Daoy (cell line): ENCODE measurements at places on chromosomes 5 and 9.

DNA sequence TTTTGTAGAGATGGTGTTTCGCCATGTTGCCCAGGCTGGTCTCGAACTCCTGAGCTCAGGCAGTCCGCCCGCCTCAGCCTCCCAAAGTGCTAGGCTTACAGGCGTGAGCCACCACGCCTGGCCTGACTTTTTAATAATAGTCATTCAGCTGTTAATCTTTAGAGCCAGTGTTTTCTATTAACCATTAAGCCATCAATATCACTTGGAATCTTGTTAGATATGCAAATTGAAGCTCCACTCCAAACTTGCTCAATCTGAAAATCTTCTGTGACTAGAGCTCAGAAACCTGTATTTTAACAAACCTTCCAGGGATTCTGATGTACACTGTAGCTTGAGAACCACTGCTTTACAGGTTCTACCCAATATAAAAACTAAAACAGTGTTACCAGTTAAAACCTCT lies 113.5 kb downstream of the CDC42SE2 start:
- no peak for DNase-seq

- DNase-seq: no peak
These were observed 76.8 kb downstream of the CFAP77 start for GRCh38 chr9:132486706-132487350.

- no peak for DNase-seq
These were observed 114.0 kb downstream of the PIP5K1B start for GRCh38 chr9:68819065-68819464.

- DNase-seq: no peak
These were observed 33.9 kb upstream of the RAD23B start for GRCh38 chr9:107249131-107249533.

DNA sequence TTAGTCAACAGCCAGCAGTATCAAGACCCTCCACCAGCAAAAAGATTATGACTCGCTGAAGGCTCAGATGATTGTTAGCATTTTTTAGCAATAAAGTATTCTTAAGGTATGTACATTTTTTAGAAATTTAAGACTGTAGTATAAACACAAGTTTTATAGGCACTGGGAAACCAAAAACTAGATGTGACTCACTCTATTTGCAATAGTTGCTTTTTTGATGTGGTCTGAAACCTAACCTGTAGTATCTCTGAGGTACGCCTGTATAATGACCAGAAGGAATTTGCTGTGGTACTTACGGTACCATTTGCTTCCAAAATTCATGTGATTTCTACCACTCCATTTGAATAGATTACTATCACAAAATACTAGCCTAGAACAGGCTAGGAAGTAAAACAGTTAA lies 60.8 kb downstream of the WDR41 start:
- DNase-seq: peak; percentile 17

- no peak for DNase-seq
These were observed 65.5 kb downstream of the MAP1B start for GRCh38 chr5:72172786-72173185.

DNA sequence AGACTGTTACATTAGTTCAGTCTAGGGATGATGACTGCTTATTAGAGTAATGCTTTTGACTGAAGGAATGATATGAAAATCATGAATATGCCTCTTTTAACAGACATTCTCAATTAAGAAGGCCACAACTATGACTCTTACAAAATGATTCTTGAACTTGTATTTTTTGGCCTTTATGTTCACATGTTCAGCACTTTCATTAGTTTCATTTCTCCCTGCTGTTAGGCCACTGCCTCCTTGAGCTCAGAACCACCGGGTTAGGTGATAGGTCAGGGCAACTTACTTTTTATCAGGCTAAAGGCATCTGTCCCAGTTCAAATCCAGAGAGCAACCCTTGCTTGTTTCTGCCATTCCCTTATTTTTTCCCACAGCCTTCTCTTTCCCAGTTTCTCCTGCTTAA lies 235.2 kb upstream of the ELL2 start:
- no peak for DNase-seq

- DNase-seq: peak; percentile 26
These were observed 46.4 kb upstream of the EDIL3 start for GRCh38 chr5:84430863-84431663.

DNA sequence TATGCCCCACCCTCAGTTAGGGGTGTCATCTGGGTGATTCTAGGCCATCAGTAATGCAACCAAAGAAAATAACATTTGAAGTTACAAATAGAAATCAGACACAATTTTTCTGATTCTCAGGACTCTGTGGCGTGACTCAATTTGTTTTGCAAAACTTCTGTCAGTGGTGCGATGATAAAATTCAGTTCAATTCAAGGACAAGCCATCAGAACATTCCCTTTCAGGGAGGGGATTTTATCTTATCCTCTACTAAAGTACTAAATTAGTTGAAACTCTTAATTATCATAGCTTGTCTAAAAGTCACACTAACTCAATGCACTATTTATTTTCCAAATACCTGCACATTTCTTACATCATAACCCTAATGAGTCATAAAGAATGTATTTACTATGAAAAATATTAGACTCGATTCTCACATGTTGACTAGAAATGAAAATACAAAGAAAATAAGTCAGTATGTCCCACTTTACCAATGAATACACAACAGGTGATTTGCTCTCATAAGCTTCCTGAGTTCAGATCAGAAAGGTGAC lies 28.2 kb downstream of the HTR4 start:
- DNase-seq: no peak

DNA sequence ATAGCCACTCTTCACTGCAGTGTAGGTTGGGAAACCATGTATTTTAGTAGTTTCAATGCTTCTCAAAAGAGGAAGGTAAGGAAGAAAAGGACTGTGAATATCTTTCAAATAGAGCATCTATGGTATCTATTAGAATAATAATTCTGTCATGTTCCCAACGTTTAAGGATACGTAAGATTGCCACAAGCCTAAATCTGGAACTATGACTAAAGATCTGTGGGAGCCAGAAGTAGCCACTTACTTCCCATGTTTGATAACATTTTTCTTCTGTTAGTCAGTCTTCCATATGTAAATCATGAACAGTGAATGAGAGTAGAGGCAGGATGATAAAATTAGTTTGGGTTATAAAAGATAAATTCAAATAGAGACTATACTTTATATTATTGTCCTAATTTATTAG lies 16.3 kb upstream of the MROH2B start:
- DNase-seq: no peak

- DNase-seq: no peak
These were observed 50.3 kb downstream of the MAP1B start for GRCh38 chr5:72157625-72157962.

GRCh38 chr9:131094622-131095021 lies 1.7 kb upstream of the AIF1L start:
- DNase-seq: peak; percentile 51

DNA sequence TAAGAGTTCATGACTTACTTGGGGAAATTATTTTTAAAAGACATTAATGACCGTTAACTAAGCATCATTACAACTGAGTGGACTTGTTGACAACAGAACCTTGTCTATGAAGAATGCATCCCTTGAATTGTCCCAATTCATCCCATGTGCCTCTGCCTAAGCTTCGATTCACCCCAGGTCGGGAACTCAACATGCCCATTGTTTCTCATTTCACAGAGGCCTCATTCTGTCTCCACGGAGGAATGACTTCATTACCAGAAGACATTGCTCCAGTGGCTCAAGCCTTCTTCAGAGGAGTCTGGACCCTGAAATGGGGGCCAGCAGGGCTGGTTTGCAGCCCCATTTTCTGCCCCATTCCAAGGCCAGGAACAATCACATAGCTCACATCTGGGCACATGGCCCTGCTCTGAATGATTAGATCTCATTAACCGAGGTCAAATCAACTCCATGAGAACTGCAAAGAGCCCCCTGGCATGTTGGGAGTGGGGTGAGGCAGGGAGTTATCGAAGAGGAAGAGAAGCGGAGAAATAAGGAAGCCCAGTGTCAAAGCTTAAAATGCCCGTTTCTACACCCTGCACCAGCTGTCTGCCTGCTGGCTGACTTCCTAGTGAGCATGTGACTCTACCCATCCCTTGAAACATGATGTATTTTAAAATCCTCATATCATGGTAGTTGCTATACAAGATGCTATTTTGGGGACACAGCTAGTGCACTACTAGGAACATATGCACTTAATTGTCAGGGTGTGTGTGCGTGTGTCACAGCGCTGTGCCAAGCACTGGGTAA lies 137.3 kb downstream of the LHFPL2 start:
- DNase-seq: no peak

DNA sequence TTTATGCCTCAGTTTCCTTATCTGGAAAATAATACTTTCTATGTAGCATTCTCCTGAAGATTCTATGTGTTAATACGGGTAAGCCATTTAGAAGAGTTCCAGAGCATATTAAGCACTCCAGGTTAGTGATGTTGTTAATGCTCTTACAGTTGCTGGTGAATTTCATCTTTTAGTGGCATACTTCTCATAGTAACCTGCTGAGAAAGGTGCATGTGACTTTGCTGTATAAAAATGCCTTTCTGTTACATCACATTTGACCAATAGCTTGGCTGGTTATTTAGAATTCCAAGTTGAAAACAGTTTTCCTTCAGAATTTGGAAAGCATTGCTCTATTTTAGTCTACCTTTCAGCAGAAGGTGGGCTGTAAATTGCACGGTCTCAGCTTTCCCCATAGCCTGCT lies 27.2 kb downstream of the GCNT1 start:
- DNase-seq: no peak

DNA sequence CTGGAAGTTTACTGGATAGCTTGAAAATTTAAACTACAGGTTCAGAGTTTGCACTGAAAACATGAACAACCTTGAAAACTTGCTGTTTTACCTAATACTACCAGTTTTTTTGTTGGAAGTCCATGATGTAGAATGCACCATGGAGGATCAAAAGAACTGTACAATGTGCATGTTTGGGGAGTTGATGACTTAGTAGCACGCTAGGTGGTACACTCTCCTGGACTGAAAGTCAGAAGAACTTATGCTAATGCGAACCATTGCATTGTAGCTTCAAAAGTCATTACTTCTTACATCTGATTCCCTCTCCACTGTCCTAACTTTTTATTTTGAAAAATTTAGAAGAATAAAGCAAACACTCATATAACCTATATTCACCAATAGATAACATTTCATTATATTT lies 211.0 kb downstream of the OSTF1 start:
- DNase-seq: no peak

- no peak for DNase-seq
These were observed 111.3 kb upstream of the GNA14 start for GRCh38 chr9:77759391-77759790.

DNA sequence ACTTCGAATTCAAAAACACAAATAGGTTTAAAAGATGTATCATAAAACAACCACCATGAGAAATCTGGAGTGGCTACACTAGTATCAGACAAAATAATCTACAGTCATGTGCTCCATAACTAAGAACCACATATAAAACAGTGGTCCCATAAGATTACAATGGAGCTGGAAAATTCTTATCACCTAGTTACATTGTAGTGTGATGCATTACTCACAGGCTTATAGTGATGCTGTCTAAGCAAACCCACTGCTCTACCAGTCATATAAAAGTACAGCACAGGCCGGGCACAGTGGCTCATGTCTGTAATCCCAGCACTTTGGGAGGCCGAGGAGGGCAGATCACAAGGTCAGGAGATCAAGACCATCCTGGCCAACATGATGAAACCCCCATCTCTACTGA lies 160.1 kb downstream of the ROR2 start:
- DNase-seq: no peak

DNA sequence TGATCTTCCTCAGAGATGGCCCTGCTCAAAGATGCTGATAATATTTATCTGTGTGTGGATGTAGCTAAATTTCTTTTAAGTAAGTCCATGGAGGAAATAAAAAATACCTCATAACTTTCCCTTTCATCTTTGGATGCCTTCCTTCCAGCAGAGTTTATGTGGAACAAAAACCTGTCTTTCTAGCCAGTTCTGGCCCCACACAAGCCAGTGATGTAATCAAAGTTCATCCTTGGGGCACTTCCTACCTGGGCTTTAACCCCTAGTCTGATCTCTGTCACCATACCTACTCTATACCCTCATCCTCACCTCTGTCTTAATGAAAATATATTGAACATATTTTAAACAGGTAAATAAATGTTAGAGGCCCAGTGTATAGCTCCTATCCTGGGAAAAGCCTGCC lies 39.8 kb upstream of the RASGRF2 start:
- no peak for DNase-seq

DNA sequence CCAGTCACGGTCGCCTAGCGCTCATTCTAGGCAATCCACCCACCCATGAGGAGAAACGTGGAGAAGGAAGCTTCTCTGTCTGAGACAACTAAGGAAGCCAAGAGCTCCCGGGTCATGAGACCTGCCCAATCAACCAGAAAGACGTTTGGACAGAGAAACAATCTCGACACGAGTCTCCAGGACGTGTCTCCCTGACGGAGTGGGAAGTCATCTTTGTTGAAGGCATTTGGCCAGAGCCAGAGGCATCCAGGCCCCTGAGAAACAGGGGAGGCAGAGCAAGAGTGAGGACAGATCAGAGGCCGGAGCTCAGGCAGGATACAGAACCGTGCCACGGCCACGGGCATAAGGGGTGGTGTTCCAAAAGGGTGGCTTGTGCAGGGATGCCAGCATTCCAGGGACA lies 479.0 kb downstream of the SPATA31A7 start:
- no peak for DNase-seq

DNA sequence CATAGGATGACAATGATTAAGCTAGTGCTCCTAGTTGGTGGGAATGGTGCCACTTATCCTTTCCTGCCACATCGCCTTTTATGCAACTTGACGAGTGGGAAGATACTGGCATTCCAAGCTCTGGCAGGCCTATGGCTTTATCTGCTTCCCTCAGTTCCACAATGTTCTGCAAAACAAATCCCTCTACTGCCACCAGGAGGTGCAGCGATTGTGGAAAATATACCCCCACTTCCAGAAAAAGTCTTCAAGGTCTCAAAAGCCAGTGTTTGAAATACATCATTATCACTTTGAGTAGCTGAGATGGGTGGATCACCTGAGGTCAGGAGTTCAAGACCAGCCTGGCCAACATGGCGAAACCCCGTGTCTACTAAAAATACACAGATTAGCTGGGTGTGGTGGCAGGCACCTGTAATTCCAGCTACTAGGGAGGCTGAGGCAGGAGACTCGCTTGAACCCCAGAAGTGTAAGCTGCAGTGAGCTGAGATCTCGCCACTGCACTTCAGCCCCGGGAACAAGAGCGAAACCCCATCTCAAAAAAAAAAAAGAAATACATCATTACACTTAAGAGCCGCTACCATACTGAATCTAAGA lies 3.4 kb downstream of the CLINT1 start:
- DNase-seq: peak; percentile 42

- no peak for DNase-seq
These were observed 9.4 kb downstream of the TSC1 start for GRCh38 chr9:132935026-132935425.

DNA sequence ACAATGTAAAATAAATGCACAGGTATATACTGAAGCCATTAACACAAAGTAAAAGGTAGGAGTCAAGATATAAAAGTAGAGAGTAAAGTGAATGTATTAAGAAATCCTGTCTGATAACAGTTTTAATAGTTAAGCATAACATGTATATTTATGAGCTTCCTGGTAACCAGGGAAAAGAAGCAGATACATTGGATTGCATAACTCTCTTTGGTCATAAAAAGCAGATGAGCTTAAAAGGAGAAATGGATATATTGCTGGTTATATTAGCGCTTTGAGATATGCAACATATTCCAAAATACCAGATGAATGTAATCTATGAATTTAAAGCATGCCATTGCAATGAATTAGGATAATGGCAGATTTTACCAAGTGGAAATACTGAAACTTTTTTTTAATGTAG lies 6.2 kb upstream of the TNFSF8 start:
- DNase-seq: no peak
